Fibroblast of lung (primary cell): ENCODE measurements at places on chromosomes 7 and 10.

DNA sequence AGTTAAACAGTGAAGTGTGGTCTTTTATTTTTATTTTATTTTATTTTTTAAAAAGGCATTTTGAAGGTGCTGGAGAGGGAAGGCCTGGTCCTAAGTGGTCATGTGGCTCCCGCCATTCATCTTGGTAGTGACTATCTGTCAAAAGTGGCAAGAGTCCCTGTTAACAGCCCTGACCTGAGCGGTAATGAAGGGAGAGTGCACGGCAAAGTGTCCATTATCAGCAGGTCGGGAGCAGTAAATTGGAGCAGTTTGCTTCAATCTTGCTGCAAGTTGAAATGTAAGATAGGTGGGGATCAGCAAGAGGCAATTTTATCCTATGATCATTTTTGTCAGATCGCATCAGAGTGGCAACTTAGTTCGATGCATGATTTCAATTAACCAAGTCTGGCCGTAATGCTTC is 227.4 kb upstream of the SP4 start:
- DNase-seq: no peak

GRCh38 chr7:143363016-143363937 is 764 bp upstream of the FAM131B start:
- no peak for DNase-seq

GRCh38 chr10:100736144-100736808 is 9.1 kb upstream of the PAX2 start:
- no peak for DNase-seq

- no peak for DNase-seq
Observed at GRCh38 chr10:26571655-26572054, 125.8 kb upstream of the PDSS1 start.

GRCh38 chr10:124995605-124996004 is 53.7 kb downstream of the ZRANB1 start:
- DNase-seq: no peak

GRCh38 chr7:116571552-116571951 is 46.7 kb downstream of the CAV1 start:
- DNase-seq: no peak

DNA sequence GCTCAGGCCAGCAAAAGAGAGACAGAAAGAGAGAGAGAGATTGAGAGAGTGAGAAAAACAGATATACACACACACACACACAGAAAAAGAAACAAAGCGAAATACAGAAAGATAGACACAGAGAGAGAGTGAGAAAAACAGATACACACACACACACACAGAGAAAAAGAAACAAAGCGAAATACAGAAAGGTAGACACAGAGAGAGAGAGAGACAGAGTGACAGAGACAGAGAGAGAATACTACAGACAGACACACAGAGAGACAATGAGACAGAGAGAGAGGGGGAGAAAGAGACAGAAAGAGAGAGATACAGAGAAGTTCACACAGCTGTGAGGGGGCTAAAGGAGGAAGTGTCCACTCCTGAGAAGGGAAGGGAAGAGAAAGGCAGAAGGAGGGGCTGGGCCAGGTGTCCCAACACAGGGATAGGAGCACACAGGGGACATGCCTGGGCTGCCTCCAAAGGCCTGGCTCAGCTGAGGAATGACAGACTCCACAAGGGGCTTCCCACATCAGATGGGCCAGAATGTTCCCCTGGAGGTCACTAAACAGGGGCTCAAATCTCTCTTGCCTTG is 4.3 kb downstream of the GCK start:
- DNase-seq: no peak

DNA sequence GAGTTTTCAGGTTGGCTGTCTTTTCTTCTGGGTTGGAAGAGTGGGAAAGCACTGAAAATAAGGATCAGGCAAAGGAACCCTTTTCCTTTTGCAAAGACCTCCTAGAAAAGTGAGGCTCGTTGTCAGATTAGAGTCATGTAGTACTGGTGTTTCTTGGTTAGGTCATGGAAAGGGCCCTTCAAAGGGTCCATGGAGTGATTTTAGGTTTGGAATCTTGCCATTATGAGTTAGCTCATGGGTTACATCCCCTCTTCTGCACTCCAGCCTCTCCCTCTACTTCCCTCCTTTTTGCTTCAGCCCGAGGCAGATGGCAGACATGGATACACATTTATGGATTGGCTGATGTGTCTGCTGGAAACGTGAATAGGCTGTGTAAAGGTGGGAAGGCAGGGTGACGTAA is 47.0 kb downstream of the CREB5 start:
- DNase-seq: no peak
